ENCODE measurements at places on chromosomes 1 and 21. TPM values are rescaled to one million over a fixed set of nuclear protein-coding genes. Genes with fewer than 3 reads are reported as not detected.

- H3K36me3 ChIP-seq, result no peaks in the 10 kb centered on the region
- no peaks in the 10 kb centered on the region for H3K27me3 ChIP-seq
- no peak overlapping the region for H3K27ac ChIP-seq
- H3K4me3 ChIP-seq, result no peak overlapping the region
Observed at GRCh38 chr1:227805606-227806197, 9.8 kb upstream of the PRSS38 start.

DNA sequence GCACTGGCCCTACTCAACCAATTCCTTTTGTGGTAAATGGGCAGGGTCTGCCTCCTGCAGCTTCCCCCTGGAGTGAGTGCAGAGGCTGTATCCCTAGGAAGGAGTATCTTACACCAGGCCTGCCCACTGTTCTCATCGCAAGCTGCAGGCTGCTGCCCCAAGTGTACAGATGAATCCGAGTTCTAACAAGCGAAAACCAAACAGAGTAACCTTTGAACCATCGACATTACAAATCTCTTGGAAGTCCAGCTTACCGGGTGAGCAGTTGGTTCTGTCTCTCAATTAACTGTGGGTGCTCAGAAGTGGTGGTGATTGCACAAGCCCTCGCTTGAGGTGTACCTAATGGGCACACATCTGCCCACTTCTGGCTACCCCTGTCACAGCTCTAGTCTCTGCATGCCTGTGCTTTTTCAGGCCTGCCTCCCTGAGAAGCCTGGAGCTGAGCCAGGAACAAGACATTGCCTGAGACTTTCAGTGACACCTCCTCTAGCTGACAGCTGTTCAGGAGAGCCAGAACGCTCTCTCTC lies 22.7 kb downstream of the INAVA start:
- H3K4me3 ChIP-seq, result no peak overlapping the region
- no peak overlapping the region for H3K27ac ChIP-seq
- peaks cover 24% of the 10 kb centered on the region for H3K4me1 ChIP-seq

DNA sequence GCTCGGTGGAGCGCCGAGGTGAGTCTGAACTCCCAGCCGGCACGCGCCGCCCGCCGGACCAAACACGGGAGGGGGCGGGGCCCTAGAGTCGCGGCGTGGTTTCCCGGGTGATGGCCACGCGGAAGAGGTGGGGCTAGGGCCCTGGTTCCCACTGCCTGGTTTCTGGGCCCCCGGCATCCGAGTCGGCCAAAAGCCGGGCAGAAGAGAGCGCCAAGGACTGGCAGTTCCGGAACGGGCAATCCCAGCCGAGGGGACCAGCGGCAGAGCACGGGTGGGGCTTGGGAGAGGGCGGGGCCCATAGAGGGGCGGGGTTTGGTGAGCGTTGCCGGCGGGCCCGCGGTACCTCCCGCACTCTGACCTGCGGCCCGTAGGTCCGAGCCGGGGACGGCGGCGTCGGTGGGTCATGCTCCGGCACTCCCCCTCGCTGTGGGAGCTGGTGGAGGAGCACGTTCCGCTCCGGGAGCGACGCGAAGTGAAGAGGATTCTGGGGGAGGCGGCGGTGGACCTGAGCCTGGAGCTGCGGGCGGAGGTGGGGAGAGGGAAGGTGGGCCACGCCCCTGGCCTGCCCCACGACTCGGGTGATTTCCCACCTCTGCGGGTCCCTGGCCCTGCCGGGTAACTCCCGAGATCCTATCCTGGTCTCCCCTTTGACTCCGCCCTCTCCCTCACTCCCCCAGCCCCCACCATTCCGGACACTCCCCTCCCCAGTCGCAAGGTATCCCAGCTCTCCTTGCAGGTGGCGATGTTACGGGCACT lies at the start of gene CCDC24:
Gene CCDC24, plus strand, starts transcription at position 124 of the 756 bp plus-strand sequence. Its CDS starts 280 bp downstream, at position 404.
- H3K4me3 ChIP-seq, result peak within 1 kb of the TSS; percentile 70
- H3K36me3 ChIP-seq, result peaks cover 4% of the 10 kb centered on the region
- DNase-seq, result peak; percentile 85
- H3K4me1 ChIP-seq, result peaks cover 21% of the 10 kb centered on the region
- H3K27ac ChIP-seq, result no peak within 1 kb of the TSS

- H3K36me3 ChIP-seq, result no peaks in the 10 kb centered on the region
- no peaks in the 10 kb centered on the region for H3K27me3 ChIP-seq
- H3K4me1 ChIP-seq, result no peaks in the 10 kb centered on the region
- H3K27ac ChIP-seq, result no peak overlapping the region
- no peak overlapping the region for H3K4me3 ChIP-seq
Observed at GRCh38 chr1:202101184-202101583, 21.5 kb upstream of the GPR37L1 start.

- no peaks in the 10 kb centered on the region for H3K27me3 ChIP-seq
- no peak overlapping the region for H3K27ac ChIP-seq
- H3K4me1 ChIP-seq, result no peaks in the 10 kb centered on the region
Observed at GRCh38 chr1:198597690-198598430, 41.0 kb upstream of the PTPRC start.

DNA sequence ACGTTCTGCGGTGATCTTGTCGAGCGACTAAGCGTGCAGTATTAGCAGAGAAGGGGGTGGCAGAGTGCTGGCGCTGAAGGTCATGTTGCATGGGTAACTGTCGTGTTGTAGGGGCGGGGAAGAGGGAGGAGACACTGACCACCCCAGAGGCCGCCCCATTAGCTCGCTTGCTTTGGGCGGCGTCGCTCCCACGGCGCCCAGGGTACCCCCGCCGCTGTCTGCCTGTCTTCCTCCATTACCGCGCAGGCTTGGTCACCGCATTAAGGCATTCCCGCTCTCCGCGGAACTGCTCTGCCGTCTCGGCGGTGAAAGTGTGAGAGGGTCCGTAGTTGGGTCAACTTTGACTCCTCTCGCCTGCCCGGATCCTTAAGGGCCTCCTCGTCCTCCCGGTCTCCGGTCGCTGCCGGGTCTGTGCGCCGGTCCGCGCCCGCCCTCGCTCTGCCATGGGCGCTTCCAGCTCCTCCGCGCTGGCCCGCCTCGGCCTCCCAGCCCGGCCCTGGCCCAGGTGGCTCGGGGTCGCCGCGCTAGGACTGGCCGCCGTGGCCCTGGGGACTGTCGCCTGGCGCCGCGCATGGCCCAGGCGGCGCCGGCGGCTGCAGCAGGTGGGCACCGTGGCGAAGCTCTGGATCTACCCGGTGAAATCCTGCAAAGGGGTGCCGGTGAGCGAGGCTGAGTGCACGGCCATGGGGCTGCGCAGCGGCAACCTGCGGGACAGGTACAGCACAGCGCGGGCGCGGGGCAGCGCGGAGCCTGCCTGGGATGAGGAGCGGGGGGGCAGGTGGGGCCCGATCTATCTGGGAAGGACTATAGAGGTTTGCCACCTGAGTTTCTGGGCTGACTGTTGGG lies at the start of gene MTARC2:
Gene MTARC2, plus strand, starts transcription at position 234 of the 846 bp plus-strand sequence. Its CDS starts 210 bp downstream, at position 444.
- peaks cover 3% of the 10 kb centered on the region for H3K27me3 ChIP-seq
- peaks cover 41% of the 10 kb centered on the region for H3K4me1 ChIP-seq
- peak within 1 kb of the TSS; percentile 80 for H3K27ac ChIP-seq
- peak; percentile 91 for DNase-seq

DNA sequence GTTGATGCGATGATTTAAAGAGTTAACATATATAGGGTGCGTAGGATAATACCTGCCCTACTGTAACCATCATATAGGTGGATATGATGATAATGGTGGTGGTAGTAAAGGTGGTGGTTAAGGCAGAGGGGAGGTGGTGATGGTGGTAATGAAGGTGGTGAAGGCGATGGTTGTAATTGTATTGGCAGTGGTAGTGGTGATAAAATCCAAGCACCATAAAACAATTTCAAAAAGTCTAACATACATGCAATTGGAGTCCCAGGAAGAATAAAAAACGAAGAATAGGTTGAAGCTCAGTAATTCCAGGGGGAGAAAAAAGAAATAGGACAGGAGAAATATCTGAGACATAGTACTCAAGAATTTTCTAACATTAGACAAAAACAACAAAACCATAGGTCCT lies 27.3 kb upstream of the RAB4A start:
- H3K27ac ChIP-seq, result no peak overlapping the region
- H3K4me1 ChIP-seq, result no peaks in the 10 kb centered on the region
- no peak for DNase-seq
- no peaks in the 10 kb centered on the region for H3K36me3 ChIP-seq
- H3K27me3 ChIP-seq, result no peaks in the 10 kb centered on the region
- H3K4me3 ChIP-seq, result no peak overlapping the region

- H3K4me1 ChIP-seq, result peaks cover 4% of the 10 kb centered on the region
- H3K4me3 ChIP-seq, result no peak overlapping the region
- no peak overlapping the region for H3K27ac ChIP-seq
- no peak for DNase-seq
- no peaks in the 10 kb centered on the region for H3K36me3 ChIP-seq
Observed at GRCh38 chr1:37403166-37403565, 71.2 kb upstream of the ZC3H12A start.

- H3K27me3 ChIP-seq, result no peaks in the 10 kb centered on the region
- no peak for DNase-seq
- peaks cover 30% of the 10 kb centered on the region for H3K36me3 ChIP-seq
- no peaks in the 10 kb centered on the region for H3K4me1 ChIP-seq
- no peak overlapping the region for H3K27ac ChIP-seq
- no peak overlapping the region for H3K4me3 ChIP-seq
Observed at GRCh38 chr1:227006226-227006796, 66.2 kb downstream of the COQ8A start.

GRCh38 chr1:186828611-186829454 lies at the start of gene PLA2G4A:
PLA2G4A (plus strand) TSS chr1:186828949; CDS start chr1:186854355, 25,406 bp downstream.
- H3K36me3 ChIP-seq, result no peaks in the 10 kb centered on the region
- H3K4me1 ChIP-seq, result no peaks in the 10 kb centered on the region
- peak; percentile 95 for DNase-seq
- peak within 1 kb of the TSS; percentile 55 for H3K4me3 ChIP-seq

DNA sequence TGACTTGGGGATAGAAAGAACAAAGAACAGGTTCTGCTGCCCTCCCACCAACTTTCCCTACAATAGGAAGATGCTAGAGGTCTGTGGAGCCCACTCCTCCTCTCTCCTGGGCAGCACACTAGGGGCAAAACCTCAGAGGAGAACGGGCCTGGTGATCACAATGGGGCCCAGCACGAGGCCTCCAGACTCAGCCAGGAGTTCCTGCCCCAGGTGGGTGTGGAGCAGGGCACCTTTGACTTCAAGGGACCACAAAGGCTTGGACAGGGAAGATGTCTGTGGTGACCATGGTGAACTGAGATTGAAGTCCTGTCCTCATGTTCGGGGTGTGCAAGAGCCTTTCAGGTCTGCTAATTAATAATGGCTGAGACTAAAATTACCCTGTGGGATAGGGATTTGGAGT lies 88.8 kb downstream of the LAMC2 start:
- H3K4me1 ChIP-seq, result peaks cover 49% of the 10 kb centered on the region
- no peak for DNase-seq
- H3K4me3 ChIP-seq, result no peak overlapping the region
- no peak overlapping the region for H3K27ac ChIP-seq

- H3K36me3 ChIP-seq, result peaks cover 25% of the 10 kb centered on the region
- peaks cover 2% of the 10 kb centered on the region for H3K27me3 ChIP-seq
- H3K4me3 ChIP-seq, result no peak overlapping the region
- no peak for DNase-seq
Observed at GRCh38 chr1:201463071-201463552, 5.9 kb downstream of the PHLDA3 start.

GRCh38 chr21:16055014-16055413 lies 325.2 kb downstream of the USP25 start:
- no peak for DNase-seq
- no peaks in the 10 kb centered on the region for H3K27me3 ChIP-seq
- no peaks in the 10 kb centered on the region for H3K36me3 ChIP-seq
- H3K4me3 ChIP-seq, result no peak overlapping the region

GRCh38 chr1:170241266-170241851 lies 95.6 kb downstream of the NTMT2 start:
- no peak for DNase-seq
- H3K4me1 ChIP-seq, result no peaks in the 10 kb centered on the region

- H3K27ac ChIP-seq, result no peak overlapping the region
- no peaks in the 10 kb centered on the region for H3K27me3 ChIP-seq
- DNase-seq, result peak; percentile 12
Observed at GRCh38 chr1:29732453-29732852, 496.1 kb downstream of the PTPRU start.

SPRR5 gene
- not detected for polyA plus RNA-seq

ACOT7 gene
- 20.8 TPM for polyA plus RNA-seq

WDR64 gene
- polyA plus RNA-seq, result 0.19 TPM

DAP3 gene
- polyA plus RNA-seq, result 117 TPM

TTC39A gene
- 1.3 TPM for polyA plus RNA-seq

ANKRD34A gene
- 1.1 TPM for polyA plus RNA-seq

MSH4 gene
- 0.25 TPM for polyA plus RNA-seq
